CD8-positive, alpha-beta memory T cell (primary cell): ENCODE measurements at places on chromosomes 6 and 20. TPM values are rescaled to one million over a fixed set of nuclear protein-coding genes. Genes with fewer than 3 reads are reported as not detected.

DNA sequence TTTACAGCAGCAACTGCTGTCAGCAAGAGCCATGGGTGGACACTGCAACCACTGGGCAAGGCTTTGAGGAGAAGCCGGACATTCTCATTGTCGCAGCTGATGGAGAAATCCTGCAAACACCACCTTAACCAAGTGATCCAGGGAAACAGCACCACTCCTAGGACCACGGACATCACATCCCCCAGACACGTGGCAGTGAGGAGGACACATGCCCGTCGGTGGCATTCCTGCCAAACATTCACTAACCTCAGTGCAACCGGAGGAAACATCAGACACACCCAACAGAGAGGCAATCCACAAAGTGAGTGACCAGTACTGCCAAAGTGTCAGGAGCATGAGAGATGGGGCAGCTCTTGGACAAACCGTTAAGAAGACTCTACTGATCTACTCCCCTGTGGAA is 16.6 kb upstream of the IRF4 start:
- no peak overlapping the region for H3K27ac ChIP-seq
- H3K4me1 ChIP-seq, result no peaks in the 10 kb centered on the region
- no peak for DNase-seq

DNA sequence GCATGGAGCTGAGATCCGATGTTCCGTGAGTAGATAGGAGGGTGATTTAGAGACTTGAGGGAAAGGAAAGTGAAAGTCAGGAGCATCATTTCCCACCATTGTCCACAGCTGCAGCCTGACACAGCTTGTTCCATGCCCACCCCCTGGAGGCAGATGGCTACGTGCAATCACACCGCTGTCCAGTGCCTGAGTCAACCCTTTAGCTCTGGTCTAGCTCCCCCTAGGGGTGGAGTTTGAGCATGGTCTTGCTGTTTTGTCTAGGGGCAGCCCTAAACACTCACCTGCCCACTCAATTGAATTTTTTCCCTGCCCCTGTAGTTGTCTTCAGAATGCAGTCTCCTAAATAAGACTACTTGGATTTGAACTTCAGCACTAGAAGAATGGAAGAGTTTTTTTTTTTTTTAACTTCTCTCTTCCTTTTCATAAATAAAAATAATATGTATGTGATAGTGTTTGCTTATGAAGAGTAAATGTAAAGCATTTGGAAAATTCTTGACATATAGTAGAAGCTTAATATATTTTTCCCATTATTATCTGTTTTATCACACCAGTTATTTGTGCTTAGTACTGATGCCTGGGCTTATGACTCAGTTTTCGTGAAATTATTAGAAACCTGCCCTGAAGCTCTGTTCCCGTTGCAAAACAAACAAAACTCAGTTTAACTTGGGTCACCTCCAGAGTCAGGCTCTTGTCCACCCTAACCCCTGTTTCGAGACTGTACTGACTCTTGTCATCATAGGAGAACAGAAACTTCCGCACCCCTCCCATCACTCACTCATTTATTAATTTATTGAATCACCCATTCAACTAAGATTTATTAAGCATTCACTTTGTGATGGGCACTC is 814.8 kb downstream of the MAFB start:
- no peaks in the 10 kb centered on the region for H3K36me3 ChIP-seq
- no peaks in the 10 kb centered on the region for H3K4me1 ChIP-seq
- no peak overlapping the region for H3K27ac ChIP-seq
- no peak overlapping the region for H3K4me3 ChIP-seq
- no peaks in the 10 kb centered on the region for H3K27me3 ChIP-seq

FOXQ1 gene
- total RNA-seq, result not detected

GRCh38 chr6:19655744-19656143 is 181.4 kb upstream of the ID4 start:
- no peak overlapping the region for H3K4me3 ChIP-seq
- no peak overlapping the region for H3K27ac ChIP-seq
- no peak for DNase-seq
- H3K36me3 ChIP-seq, result no peaks in the 10 kb centered on the region
- no peaks in the 10 kb centered on the region for H3K27me3 ChIP-seq
